ENCODE measurements at places on chromosomes 2 and 18.

- no peak for DNase-seq
Measured at GRCh38 chr2:217906798-217907197, 96.0 kb downstream of the TNS1 start.

DNA sequence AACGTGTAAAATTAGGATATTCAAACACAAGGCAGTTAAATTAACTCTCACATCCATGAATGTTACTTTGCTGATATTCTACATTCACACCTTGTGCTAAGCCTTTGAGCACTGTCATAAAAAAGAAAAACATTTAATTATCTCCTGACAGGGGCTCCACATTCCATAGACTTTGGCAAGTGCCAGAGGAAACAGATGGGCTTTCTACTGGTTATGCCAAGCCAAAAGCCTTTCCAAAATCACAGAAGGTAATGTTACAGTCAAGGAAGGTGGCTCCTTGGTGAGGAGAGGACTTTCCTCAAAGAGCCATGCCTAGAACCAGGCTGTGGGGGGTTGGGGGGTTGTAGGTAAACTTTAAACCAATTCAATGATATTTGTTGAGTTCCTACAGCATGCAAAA lies 12.4 kb downstream of the MYO5B start:
- DNase-seq, result no peak

GRCh38 chr2:38835015-38835601 lies 40.6 kb downstream of the DHX57 start:
- no peak for DNase-seq

DNA sequence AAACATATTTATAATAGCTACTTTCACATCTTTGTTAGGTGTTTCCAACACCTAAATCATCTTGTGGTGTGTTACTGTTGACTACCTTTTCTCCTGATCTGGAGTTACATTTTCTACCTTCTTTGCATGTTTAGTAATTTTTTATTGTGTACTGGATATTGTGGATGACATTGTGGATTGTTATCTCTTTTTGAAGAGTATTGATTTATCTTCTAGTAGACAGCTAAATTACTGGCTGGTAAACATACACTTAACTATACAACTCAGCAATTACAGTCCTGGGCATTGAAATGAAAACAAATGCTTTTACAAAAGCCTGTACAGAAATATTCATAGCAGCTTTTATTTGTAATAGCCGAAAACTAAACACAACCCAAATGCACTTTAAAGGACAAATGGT lies 150.8 kb downstream of the PTRHD1 start:
- no peak for DNase-seq

GRCh38 chr18:159037-159652 lies 788 bp downstream of the USP14 start:
- DNase-seq, result peak; percentile 23
